H7 (cell line): ENCODE measurements at places on chromosomes 5 and 9. TPM values are rescaled to one million over a fixed set of nuclear protein-coding genes. Genes with fewer than 3 reads are reported as not detected.

Gene PGM5
- 0.14 TPM in 1 of 2 replicates, not detected in the other for total RNA-seq

Gene IQGAP2
- 36.8 and 80.7 TPM in 2 replicates for total RNA-seq

Gene PAPPA
- 0.21 and 0.41 TPM in 2 replicates for total RNA-seq

Gene HAPLN1
- 2.7 and 3.3 TPM in 2 replicates for total RNA-seq

Gene ADAMTSL1
- 1.8 and 2.1 TPM in 2 replicates for total RNA-seq

Gene DRD1
- 0.10 TPM in 1 of 2 replicates, not detected in the other for total RNA-seq

Gene CCIN
- total RNA-seq, result 0.17 TPM in 1 of 2 replicates, not detected in the other

Gene ADRB2
- total RNA-seq, result 0.17 and 0.18 TPM in 2 replicates

Gene PCDHGC3
- total RNA-seq, result 27.4 and 31.7 TPM in 2 replicates

Gene SLC6A3
- 0.07 TPM in 2 replicates for total RNA-seq

Gene SERF1A
- total RNA-seq, result 10.2 and 10.9 TPM in 2 replicates

Gene PCDHB13
- total RNA-seq, result 0.03 TPM in 1 of 2 replicates, not detected in the other

Gene CD180
- total RNA-seq, result not detected in 2 replicates

Gene NUTM2F
- 0.69 TPM in 1 of 2 replicates, not detected in the other for total RNA-seq

Gene CYFIP2
- 14.3 and 20.5 TPM in 2 replicates for total RNA-seq

Gene CCL28
- total RNA-seq, result not detected in 2 replicates

Gene KCTD16
- 0.04 TPM in 1 of 2 replicates, not detected in the other for total RNA-seq

Gene CA9
- 0.78 TPM in 1 of 2 replicates, not detected in the other for total RNA-seq

Gene NEUROG1
- total RNA-seq, result not detected in 2 replicates

Gene COMMD10
- 47.3 and 59.2 TPM in 2 replicates for total RNA-seq

Gene CHMP5
- 44.6 and 60.0 TPM in 2 replicates for total RNA-seq

Gene S1PR3
- total RNA-seq, result 9.3 and 25.0 TPM in 2 replicates

Gene ABO
- 0.63 TPM in 1 of 2 replicates, not detected in the other for total RNA-seq

Gene CD274
- 0.26 TPM in 1 of 2 replicates, not detected in the other for total RNA-seq

Gene SPINK13
- total RNA-seq, result not detected in 2 replicates

Gene PCDHGB7
- total RNA-seq, result 4.4 and 4.6 TPM in 2 replicates

Gene NDOR1
- 22.2 and 22.7 TPM in 2 replicates for total RNA-seq

Gene GABRA1
- 0.76 and 1.4 TPM in 2 replicates for total RNA-seq

Gene ADGRV1
- total RNA-seq, result 28.8 and 44.2 TPM in 2 replicates

Gene RAD1
- total RNA-seq, result 47.8 and 54.2 TPM in 2 replicates

Gene C5orf34
- 20.1 and 24.8 TPM in 2 replicates for total RNA-seq

Gene PCYOX1L
- total RNA-seq, result 6.5 and 9.4 TPM in 2 replicates

Gene OR1L4
- total RNA-seq, result not detected in 2 replicates

Gene PCDHGA10
- total RNA-seq, result 0.35 and 0.78 TPM in 2 replicates

Gene EGFLAM
- 1.3 and 1.7 TPM in 2 replicates for total RNA-seq

Gene IL5
- total RNA-seq, result not detected in 2 replicates

Gene CCDC192
- total RNA-seq, result 0.24 and 1.1 TPM in 2 replicates

Gene SPATA9
- not detected in 2 replicates for total RNA-seq

Gene PCDHB5
- 0.07 TPM in 2 replicates for total RNA-seq

Gene HEMGN
- total RNA-seq, result not detected in 2 replicates

Gene SCGB3A2
- 42.0 and 51.2 TPM in 2 replicates for total RNA-seq

Gene FTMT
- total RNA-seq, result not detected in 2 replicates
